ENCODE measurements at places on chromosomes 3 and 15.
A peak's percentile ranks its signal among the peaks of the same experiment; 100 is the strongest.

GRCh38 chr3:36784138-36784635, 19.8 kb upstream of the DCLK3 start:
- DNase-seq = no peak

DNA sequence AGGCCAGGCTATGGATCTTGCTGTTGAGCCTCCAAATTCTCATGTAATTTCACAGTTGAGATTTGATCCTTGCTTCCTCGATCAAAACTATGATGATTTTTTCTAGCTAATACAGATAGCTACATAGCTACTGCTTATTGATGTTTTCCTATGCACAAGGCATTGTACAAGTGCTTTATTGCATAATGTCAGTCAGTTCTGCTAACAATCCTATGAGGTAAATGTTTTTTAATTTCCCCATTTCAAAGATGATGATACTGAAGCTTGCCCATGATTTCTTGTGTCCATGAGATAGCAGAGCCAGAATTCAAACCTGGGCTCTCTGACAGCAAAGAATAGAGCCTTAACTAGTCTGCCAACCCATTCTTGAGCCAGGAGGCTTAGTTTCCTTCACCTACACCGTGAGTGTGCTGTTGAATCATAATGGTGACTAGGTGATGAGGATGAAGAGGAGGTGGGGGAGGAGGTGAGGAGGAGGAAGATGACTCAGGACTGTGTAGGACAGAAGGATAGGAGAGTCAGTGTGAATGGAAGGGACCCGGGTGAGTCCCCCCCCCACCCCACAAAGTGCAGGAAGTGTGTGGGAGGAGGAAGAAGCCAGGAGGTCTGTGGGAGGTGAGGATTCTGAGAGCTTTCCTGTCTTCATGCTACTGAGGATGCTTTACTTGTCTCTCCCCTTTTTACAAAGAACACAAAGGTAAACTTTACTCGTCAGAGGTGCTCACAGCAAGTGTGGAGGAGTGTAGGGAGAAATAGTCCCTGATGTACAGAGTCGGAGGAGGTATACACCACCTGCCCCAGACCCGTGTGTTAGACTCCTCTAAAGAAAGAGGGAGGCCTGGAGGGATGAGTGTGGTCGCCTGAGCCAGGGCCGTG, 3.6 kb downstream of the TAGLN3 start:
- no peak for DNase-seq

- peak; percentile 22 for DNase-seq
Observed at GRCh38 chr3:133821767-133822638, 16.4 kb downstream of the SRPRB start.

DNA sequence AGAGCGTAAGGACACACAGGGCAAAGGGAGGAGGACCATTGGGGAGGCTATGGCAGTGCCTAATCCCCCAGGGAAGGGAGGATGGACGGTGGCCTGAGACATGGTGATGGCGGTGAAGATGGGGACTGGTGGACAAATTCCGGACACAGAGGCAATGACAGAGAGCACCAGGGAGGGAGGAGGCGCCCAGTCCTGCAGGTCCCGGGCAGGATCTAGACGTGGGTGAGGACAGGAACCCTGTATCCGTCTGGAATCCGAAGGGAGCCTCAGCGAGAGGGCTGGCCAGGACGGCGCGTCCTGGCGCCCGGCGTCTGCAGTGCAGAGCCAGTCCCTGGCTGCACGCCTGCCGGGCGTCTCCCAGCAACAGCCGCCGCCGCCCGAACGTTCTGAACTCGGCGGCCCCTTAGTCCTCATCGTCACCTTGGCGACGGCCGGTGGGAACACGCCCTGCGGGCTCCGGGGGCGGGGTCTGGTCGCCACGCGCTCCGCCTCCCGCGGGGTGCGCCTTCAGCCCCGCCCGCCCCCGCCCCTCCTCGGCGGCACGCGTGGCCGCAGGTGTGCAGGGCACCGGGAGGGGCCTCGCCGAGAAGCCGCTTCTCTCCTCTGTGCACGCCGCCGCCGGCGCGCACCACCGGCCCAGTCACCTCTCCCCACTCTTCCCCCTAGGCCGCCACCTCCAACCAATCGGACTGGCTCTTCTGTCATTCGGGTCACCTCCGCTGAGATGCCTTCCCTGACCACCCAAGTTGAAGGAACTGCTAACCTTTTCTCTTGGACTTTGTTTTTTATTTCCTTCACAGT, 11.6 kb downstream of the XIRP1 start:
- DNase-seq = peak; percentile 95

DNA sequence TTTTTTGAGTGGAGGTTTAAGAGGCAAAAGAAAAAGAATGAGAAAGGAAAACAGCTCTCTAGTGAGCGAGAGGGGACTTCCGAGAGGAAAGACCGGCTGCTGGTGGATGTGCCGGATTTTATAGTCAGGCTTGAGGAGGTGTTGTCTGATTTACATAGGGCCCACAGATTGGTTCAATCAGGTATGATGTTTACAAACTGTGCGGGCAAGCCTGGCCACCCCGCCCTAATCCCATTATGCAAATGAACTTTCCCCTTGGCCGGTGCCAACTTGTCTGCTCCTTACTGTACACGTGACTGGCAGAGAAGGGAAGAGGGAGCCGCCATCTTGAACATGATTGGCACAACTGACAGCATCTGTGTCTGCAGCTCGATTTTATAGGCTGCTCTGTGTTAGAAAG, 44.7 kb downstream of the FAM43A start:
- peak; percentile 66 for DNase-seq

DNA sequence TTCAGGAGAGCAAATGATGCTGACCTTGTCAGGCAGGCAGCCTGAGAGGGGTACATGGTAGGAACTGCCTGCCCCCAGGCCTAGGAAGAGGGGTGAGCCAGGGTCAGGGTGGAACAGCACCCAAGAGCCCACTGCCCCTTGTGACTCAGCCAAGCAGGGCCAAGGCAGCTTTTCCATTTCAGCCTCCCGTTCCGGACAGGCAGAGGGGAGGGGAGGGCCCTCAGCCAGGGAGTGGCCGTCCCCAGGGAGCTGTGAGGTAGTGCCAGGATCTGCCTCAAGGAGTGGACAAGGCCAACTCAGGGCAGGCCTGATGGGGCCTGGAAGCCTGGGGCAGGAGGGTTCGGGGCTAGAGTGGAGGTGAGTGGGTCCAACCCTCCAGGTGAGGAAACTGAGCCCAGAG, 5.1 kb upstream of the ANKRD63 start:
- no peak for DNase-seq

DNA sequence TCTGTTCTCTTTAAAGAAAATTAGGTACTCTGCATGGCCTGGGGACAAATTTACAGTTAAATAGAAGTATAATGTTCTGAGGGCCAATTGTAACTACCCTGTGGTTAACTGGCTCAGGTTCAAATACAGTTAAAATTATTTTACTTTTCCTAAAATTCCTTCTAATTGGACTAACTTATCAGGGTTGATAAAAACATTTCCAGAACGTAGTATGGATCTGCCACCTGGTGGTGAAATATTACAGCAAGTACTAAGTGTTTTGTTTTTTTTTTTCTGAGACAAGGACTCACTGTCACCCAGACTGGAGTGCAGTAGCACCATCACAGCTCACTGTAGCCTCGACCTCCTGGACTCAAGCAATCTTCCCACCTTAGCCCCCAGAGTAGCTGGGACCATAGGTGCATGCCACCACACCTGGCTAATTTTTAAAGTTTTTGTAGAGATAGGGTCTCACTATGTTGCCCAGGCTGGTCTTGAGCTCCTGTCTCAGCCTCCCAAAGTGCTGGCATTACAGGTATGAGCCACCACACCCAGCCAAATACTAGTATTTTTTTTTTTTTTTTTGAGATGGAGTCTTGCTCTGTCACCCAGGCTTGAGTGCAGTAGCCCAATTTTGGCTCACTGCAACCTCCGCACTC, 29.2 kb downstream of the NEO1 start:
- no peak for DNase-seq

GRCh38 chr3:193836511-193836910, 243.5 kb downstream of the OPA1 start:
- DNase-seq = no peak

GRCh38 chr3:32105291-32106131, 909 bp upstream of the GPD1L start:
- peak; percentile 11 for DNase-seq

DNA sequence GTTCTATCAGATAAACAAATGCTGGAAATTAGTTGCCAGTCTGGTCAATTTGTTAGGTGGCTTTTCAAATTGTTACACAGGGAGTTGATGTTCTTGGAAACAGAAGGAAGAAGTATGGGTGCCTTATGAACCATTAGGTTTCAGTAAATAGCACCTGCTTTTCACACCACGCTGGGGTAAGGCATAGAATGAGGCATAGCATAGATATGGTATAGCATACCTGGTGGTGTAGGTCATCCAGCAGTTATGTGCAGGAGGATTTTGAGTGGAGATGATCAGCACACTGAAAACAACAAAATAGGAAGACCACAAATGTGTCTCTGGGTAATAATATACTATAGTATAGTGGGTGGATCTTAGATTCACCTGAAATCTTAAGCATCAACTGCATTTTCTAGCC, 121.4 kb downstream of the GMPS start:
- no peak for DNase-seq

GRCh38 chr3:138079901-138080300, 35.5 kb downstream of the DZIP1L start:
- no peak for DNase-seq

DNA sequence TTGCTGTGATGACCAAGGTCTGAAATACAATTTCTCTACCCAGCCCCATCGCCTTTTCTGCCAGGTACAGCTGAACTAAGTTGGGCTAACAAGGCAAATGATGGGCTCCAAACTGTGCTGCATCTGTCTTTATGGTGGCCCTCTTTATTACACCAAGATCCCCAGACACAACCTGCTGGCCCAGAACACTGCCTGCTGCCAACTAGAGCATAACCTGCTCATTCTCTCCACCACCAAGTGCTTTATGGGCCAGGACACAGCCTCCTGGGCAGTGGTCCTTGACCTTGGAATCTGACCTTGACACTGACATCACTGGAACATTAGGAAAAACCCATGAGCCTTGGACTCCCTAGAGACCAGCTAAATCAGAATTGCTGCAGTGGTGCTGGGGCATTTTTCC, 3.3 kb downstream of the LINS1 start:
- no peak for DNase-seq

GRCh38 chr15:41927536-41927935, 33.7 kb upstream of the SPTBN5 start:
- no peak for DNase-seq

DNA sequence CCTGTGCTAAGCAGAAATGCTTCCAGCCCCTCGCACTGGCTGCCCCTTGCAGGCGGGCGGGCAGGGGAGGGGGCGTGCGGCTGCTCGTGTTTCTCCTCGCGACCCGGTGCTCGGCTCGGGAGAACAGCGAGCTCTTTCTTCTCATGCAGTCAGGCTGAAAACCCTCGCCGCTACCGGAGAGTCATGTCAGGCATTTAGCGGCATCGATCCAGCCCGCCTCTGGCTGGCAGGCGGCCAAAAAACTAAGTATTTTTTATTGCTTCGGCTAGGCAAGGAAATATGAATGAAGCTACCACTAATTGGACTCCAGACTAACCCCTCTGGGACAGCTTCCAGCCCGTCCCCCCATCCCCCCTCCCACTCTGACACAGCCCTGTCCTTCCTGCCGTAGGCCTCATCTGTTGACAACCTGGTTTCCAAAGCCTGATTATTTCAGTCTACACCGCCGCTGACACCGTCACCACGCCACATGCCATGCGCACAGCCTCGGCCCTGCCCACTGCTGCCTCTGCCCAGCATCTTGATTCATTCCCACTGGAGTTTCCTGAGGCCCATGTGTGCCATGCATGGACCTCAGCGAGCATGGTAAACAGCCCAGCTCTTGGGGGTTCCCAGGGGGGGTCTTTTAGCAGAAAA, 35.3 kb downstream of the TLE3 start:
- DNase-seq = peak; percentile 77

GRCh38 chr3:145017959-145018358, 1046.3 kb downstream of the DIPK2A start:
- DNase-seq = no peak

GRCh38 chr15:80457896-80458295, 53.7 kb downstream of the ARNT2 start:
- DNase-seq = no peak

- DNase-seq = peak; percentile 65
Observed at GRCh38 chr3:126982471-126983175, at the start of gene PLXNA1. PLXNA1 (plus strand) TSS chr3:126983115; CDS start chr3:126988594, 5,479 bp downstream.

GRCh38 chr15:37823601-37824275, 110.7 kb upstream of the TMCO5A start:
- DNase-seq = no peak

GRCh38 chr15:36406366-36406765, 173.1 kb upstream of the CDIN1 start:
- DNase-seq = no peak

GRCh38 chr3:51669241-51670052, 1.6 kb upstream of the TEX264 start:
- peak; percentile 93 for DNase-seq

DNA sequence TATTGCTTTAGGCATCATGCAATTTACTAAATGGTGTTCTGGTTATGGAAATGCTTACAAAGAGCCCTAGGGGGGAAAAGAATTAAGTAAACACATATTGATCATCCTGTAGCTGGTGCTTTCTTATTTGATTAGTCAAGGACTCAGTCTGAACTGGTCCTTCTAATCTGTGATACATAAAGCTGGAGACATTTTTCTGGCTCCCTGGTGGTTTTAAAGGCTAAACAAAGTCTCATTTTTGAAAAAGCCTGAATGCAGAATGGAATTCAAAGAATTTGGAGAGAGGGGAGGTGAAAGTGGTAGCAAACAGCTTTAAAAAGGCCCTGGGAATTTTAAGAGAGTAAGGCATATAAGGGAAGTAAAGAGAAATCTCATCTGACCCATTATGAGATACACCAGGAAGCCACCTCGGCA, 149.7 kb downstream of the RBMS3 start:
- no peak for DNase-seq

DNA sequence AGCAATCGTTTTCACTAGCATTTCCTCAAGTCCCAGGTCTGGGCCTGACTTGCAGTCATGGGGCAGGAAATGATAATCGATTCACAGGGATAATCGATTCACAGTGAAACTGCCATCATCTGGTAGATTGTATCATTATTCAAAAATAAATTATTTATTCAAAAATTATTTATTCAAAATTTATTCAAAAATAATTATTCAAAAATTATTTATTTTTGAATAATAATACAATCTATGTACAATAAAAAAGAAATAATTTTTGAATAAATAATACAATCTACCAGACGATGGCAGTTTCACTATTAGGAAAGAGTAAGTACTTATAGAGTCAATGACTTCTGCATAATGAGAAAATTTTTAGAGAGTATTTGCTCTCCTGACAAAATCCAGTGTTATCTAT, 28.1 kb upstream of the PROK2 start:
- DNase-seq = no peak

DNA sequence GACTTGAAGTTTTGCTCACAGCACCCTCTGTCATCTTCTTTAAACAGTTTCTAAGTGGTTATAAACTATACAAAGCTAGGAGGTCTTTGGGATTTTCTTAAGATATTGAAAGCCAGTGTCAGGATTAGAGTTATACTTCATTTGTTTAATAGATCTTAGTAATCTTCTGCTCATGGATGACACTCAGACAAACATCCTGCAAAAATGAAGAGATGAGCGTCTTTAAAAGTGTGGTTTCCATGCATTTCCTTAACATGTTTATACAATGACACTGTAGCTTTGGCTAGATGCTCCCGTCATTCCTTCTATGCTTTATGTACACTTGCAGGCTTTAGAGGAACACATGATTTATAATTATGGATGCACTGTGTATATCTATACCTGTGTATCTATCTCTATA, 182.2 kb downstream of the NAALADL2 start:
- DNase-seq = no peak

All from left colon (tissue), 2 donors.